ENCODE measurements at places on chromosomes 12 and 14.

DNA sequence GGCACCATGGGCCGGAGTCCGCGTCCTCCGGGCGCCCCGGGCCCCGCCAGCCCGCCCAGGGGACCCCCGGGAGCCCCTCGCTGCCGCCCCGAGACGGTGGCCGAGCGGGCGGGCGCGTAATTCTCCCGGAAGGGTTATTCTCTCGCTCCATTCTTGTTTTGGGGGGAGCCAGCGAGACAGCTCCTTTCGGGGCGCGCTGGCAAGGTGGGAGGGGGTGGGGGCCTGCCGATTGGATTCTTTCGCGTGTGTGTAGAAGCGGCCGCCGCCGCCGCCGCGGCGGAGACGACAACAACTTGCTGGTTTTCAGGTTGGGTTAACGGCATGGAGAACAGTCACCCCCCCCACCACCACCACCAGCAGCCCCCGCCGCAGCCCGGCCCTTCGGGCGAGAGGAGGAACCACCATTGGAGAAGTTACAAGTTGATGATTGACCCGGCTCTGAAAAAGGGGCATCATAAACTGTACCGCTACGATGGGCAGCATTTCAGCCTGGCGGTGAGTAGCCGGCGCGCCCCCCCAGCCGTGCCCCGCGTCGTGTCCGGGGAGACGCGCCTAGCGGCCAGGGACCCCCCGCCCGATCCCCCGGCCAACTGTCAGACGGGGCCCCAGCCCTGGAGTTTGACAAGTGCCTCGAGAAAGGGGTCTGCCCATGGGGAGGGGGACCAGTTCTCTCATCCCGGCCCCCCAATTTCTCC, 755 bp downstream of the SETD1B start:
- DNase-seq, result peak; percentile 67

GRCh38 chr12:80415466-80415865, 28.6 kb upstream of the PTPRQ start:
- no peak for DNase-seq

GRCh38 chr14:65949711-65950516, 536.3 kb upstream of the CCDC196 start:
- DNase-seq, result peak; percentile 23

GRCh38 chr14:22112004-22112403, 438.4 kb upstream of the OR4E1 start:
- peak; percentile 52 for DNase-seq

GRCh38 chr14:60350366-60350720, 101.3 kb downstream of the PPM1A start:
- DNase-seq, result no peak

GRCh38 chr14:74838166-74838565, 37.8 kb downstream of the PROX2 start:
- no peak for DNase-seq

DNA sequence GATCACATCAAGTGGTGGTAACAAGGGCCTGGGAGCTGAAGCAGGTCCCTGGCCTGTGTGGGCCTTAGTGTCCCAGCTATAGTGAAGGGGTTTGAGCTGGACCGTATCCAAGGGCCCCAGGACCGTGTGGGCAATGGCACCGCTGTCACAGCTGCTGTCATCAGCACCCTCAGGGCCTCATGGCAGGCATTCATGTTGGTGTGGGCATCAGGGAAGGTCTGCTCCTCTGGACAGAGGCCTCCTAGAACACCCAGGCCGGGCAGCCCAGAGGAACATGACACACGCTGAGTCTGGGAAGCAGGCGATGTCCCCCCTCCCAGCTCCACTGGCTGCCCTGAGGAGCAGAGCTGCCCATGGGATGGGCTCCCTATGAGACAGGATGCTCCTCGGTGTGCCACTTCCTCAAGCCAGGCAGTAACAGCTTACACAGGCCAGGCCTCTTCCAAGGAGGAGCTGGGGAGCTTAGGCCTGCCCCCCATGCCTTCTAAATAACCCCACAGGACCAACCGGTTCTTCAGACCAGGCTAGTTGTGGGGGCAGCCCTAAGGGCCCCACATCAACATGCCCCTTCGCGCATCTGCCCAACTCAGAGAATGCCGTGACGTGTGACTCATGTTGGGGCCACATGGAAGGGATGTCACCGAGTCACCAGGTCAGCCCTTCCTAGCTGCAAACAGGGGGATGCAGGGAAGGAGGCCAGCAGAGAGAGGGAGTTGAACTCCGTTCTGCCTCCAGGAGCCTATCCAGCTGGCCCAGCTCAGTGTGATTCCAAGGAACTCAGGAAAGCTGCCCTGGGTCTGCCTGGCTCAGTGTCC, 80.4 kb downstream of the PITPNM2 start:
- DNase-seq, result no peak

DNA sequence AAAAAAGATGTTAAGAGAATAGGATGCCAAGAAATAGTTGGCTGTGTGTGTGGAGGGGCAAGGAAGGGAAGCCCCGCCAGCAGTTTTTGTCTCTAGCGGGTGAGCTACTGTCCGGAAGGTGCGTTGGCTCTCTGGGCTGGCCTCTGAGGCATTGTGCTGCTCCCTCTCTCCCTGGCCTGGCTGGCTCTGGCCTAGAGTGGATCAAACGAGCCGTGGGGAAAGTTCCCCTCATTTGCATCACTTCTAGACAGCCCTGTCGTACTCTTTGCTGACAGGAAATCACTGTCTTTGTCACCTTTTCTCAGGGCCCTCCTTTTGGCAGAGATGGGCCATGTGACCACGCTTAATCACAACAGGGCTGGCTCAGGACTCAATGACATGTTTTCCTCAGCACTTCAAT, 236.1 kb upstream of the NPAS3 start:
- peak; percentile 9 for DNase-seq

- DNase-seq, result no peak
Observed at GRCh38 chr12:123142921-123143735, 7.8 kb downstream of the PITPNM2 start.

- DNase-seq, result no peak
Observed at GRCh38 chr14:79467835-79468234, 743.5 kb downstream of the DIO2 start.

- DNase-seq, result no peak
Observed at GRCh38 chr12:24135158-24135850, 185.8 kb upstream of the SOX5 start.

GRCh38 chr12:106906715-106907114, 49.0 kb upstream of the TMEM263 start:
- no peak for DNase-seq

DNA sequence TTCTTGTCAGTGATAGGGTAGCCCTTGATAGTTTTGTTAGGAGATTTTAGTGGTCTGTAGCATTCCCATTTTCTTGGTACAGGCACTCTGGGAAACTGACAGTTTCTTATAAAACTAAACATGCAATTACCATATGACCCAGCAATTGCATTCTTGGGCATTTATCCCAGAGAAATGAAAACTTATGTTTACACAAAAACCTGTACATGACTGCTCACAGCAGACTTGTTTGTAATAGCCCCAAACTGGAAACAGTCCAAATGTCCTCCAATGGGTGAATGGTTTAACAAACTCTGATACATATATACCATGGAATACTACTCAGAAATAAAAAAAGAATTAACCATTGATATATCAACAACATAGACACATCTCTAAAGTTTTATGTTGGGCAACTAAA, 75.5 kb downstream of the BORCS5 start:
- no peak for DNase-seq

DNA sequence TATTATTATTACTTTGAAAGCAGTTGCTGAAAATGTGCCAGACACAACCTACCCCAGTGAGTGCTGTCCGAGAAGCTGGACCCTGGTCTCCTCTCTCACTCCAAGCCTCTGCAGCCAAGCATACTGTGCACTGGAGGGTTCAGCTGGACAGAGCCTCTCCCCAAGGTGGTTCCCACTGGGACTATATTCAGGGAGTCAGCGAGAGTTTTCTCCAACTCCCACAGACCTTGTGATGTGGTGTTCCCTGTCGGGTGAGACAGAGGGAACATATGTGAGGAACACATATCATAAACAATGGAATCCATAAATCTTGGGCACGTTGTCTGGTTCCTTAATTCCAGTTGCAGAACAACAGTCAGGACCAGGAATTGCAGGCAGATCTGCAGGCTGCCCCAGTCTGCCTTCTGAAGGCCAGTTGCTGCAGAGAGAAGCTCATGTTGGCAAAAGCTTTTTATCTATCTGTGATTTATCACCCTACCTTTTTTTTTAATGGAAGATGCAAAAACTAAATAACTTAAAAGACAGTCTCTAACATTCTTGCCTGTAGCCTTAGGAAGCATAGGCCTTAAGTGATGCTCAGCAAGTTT, 619.8 kb upstream of the TBX3 start:
- no peak for DNase-seq

DNA sequence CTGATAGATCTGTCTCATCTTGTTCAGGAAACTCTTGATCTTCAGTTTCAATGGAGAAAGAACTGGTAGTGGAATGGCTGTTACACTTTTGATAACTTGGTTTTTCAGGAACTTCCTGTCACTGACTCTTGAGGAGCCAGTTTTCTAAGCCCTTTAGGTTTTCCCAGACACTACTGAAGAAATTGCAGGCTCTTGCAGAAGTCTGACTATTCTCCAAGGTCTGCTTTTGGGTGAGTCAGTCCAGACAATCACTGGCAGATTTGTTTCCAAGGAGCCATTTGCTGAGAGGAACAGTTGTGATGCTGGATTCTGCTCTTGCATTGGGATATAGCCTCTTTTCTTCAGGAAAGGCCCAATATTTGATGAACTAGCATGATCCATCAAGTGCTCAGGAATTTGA, 468.0 kb downstream of the FUT8 start:
- DNase-seq, result no peak

- DNase-seq, result no peak
Observed at GRCh38 chr12:114241973-114242434, 163.9 kb downstream of the TBX5 start.

DNA sequence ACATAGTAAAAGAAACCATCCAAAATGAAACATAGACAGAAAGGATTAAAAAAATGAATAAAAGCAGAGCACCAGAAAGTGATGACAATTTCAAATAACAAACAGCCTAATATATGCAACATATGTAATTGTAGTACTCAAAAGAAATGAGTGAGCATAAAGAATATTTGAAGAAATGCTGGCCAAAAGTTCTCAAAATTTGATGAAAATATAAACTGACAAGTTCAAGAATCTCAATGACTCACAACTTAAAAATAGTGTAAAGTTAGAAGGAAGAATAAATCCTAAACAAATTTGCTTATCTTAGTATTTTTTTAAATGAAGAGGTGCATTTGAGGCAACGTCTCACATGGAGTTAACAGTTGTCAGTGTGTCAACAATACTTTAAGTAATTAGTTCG, 498.9 kb downstream of the SLC6A15 start:
- no peak for DNase-seq

GRCh38 chr12:131260954-131261353, 307.2 kb downstream of the ADGRD1 start:
- no peak for DNase-seq

DNA sequence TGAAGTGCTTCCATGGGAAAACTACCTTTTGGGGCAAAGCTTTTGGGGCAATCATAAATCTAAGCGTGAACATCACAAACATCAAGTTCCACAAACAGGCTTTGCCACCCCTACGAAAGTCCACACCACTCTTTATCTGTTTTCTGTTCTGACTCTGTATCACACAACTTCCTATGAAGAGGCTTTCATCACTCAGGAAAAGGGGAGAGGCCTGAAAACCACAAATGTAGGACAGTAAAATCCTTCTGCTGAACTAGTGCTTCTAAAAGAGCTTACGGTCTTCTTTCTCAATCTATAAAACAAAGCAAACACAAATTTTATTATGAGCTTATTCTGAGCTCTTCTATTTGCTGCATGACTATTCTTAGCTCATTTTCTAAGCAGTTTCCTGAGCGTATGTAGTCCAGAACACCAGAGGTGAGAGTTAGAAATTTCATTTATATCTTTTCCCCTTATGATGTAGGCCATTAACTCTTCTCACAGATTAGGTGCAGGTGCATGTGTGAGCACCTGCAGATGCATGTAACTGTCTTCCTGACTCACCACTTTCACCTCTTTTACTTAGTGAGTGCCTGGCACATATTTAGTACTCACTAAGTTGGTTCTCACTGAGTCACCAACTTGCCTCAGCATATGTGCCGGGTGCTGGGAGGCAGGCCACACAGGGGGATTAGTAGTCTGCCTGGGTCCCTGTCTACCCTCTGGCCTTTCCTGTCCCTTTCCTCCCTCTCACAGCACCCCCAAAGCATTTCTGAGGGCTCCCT, 32.9 kb upstream of the SYCP3 start:
- DNase-seq, result no peak

GRCh38 chr14:65840118-65840751, 427.7 kb downstream of the FUT8 start:
- no peak for DNase-seq

- no peak for DNase-seq
Observed at GRCh38 chr14:106390947-106391346, 864.6 kb downstream of the TMEM121 start.

GRCh38 chr14:64549016-64549415, 745 bp upstream of the PPP1R36 start:
- DNase-seq, result no peak

GRCh38 chr12:1044199-1044598, 53.2 kb downstream of the ERC1 start:
- DNase-seq, result no peak

DNA sequence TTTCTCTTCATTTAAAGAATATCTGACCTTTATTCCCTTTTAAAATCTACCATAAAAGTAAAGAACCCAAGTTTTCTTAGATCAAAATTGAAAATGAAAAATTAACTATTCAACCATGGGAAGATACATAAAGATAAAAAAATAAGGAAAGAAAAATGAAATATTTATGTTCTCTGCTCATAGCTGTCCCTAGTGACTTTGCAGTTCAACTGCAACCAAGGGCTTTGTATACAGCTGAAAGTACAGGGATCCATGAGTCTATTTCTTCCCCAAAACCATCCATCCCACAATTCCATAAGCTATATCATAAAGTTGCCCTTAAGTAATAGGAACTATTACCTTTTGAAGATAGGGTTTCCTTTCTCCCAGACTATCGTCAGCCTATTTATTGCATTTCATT, 113.1 kb downstream of the ITPR2 start:
- no peak for DNase-seq

DNA sequence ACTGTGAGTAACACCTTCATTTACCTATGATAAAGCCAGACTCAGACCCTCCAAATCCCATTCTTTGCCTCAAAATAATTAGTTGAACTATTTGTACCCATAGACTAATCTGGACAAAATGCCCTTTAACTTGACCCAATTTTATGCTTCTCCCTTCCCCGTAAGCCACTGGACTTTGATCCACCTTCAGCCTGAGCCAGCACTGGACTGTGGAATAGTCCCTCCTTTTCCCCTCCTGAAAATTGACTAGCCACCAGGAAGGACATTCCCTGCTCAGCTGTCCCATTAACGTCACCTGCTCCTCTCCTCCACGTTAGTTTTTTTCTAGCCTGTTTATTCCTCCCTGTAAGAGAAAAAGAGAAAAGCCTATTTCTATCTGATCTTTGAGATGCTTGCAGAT, 10.3 kb downstream of the MED21 start:
- no peak for DNase-seq

GRCh38 chr12:15788233-15789219, 662 bp downstream of the EPS8 start:
- peak; percentile 30 for DNase-seq

DNA sequence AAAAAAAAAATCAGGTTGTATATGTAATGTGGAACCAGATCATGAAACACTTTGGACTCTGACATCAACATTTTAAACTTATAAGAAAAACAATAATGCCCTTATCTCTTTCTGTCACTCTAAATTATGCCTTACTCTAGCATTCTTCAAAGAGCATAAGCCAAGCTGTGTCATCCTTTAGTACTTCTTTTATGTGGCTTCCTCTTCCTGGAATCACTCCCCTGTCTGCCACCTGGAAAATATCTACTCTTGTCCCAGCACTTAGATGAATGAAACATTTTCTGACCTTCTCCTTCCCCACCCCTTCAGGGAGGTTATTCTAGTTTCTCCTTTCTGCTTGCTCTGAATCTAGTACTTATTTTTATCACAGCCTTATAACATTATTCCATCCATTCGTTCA, 101.2 kb downstream of the CNTN1 start:
- no peak for DNase-seq
